ENCODE measurements at places on chromosomes 1 and 21. TPM values are rescaled to one million over a fixed set of nuclear protein-coding genes. Genes with fewer than 3 reads are reported as not detected.

DNA sequence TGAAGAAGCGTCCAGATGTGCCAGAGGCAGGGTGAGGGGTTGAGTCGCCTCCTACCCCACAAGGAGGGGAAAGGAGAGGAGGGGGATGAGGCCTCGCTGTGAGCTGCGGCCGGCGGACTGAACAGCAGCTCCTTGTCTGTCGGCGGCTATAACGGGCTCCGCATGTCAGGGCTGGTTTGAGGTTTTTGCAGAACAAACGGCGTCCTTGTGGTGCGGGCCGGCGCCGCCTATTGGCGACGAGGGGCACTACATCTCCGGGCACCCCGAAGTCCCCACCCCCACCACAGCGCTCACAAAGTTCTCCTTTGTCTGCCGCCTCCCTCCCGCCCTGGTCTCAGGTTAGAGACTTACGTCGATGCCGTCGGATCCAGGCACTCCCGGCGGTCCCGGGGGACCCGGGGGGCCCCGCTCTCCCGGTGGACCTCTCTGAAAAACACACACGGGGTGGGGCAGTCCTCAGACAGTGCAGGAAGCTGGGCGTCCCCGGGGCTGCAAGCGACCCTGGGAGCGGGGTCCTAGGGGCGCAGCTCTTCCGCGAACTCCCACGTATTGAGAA lies 1.8 kb downstream of the COL9A2 start:
- DNase-seq, result peak; percentile 86

GRCh38 chr1:1978108-1978507 lies 25.5 kb downstream of the CFAP74 start:
- no peak for DNase-seq

DNA sequence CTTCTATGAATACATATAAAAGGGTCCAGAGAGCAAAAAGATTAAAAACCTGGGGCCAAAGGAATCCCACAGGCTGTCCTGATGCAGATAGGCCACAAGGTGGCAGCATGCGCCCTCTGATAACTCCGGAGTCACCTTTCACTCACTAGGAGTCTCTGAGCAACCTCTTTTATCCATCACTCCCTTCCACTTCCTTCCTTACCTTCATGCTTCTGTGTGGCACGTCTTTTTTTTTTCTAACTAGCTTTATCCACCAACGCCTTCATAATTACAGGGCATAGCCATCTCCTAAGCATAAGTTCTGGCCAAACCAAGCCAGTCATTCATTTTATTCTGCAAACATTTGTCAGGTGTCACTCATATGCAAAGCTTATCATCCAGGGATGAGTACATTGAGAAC lies 3.9 kb upstream of the PGLYRP4 start:
- DNase-seq, result peak; percentile 75

DNA sequence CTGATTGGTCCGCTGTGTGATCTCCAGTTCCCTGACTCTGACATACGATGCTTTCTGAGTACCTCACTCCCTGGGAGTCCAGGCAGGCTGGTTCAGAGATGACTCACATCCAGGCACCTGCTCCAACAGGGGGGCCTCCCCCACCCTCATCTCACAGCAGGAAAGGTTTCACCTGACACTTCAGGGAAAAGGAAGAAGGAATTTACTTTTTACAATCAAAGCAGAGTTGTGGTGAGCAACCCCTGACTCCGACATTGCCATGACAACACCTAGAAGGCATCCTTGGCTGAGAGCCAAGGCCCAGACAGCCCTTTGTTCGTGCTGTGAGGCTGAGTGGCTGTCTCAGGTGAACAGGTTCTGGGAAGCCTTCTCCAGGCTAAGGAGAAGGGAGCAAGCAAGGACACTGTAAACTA lies 164.6 kb upstream of the GJB5 start:
- DNase-seq, result peak; percentile 4

DNA sequence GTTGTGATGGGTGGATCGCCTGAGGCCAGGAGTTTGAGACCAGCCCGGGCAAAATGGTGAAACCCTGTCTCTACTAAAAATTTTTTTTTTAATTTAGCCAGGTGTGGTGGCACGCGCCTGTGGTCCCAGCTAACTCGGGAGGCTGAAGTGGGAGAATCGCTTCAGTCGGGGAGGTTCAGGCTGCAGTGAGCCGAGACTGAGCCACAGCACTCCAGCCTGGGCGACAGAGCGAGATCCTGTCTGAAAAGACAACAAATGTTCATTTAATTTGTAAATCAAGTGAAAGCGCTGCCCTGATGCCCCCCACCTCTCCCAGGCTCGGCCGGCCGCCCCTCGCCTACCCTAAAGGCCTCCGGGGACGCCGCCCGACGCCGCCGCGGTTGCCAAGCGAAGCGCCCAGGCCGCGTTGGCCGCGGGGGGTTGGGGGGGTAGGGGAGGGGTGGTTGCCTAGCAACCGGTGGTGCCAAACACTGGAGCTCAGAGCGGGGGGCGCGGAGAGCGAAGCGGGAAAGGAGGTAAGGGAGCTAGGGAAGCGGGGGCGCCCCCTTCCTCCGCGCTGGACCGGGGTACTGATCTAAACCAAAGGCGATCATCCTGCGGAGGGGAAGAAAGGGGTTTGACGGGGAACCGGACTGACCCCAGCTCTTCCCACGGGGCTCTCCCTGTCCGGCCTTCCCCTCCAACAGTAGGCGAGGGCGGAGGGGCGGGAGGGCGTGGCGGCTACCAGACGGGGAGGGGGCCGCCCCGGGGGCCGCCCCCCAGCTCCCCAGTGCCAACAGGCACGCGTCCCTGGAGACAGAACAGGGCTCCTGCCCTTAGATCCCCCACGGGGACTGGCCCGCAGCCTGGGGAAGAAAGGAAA lies at the start of gene TEKT2:
Gene TEKT2 (plus strand): TSS at position 460 of the 862 bp plus-strand sequence. CDS start 828 bp downstream, outside the sequence.
- peak; percentile 55 for DNase-seq

DNA sequence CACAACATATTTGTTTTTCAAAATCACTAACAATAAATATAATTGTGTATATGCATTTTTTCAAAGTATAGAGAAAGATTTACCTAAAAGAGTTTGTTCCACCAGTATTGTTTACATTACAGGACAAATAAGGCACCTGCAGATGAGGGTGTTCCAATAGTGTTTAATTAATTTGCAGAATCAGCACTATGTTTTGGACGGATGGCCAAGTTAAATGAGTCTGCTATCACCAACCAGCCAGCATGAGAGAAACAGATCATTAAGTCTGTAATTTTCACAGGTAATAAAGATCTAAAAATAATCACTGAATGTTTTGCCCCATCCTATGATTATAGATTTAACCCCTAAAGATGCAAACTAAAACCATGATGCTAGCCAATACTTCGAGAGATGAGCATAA lies 2247.0 kb downstream of the NCAM2 start:
- DNase-seq, result no peak

DNA sequence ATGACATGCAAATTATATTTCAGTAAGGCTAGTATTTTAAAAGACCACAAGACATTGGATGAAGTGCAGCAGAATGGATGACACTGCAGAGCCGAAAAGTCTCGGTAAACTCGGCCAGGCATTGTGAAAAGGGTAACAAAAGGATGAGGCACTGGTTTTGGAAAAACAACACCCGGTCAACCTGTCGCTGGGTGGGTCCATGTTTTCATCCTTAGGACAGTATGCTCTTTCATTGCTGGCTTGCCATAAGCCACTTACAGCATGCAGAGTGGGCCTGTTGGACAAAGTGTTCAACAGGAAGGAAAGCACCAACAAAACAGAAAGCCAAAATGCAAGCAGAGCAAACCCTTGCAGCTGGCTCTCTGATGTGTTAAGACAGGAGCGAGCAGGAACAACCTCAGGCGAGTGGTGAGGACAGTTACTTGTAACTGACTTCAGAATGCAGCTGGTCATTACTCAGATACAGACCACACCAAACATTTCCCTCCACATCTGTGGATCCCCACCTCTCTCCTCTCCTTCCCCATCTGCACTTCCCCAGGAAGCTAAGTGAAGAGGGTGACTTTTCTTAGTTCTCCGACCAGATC lies 2.9 kb upstream of the RCAN1 start:
- no peak for DNase-seq

DNA sequence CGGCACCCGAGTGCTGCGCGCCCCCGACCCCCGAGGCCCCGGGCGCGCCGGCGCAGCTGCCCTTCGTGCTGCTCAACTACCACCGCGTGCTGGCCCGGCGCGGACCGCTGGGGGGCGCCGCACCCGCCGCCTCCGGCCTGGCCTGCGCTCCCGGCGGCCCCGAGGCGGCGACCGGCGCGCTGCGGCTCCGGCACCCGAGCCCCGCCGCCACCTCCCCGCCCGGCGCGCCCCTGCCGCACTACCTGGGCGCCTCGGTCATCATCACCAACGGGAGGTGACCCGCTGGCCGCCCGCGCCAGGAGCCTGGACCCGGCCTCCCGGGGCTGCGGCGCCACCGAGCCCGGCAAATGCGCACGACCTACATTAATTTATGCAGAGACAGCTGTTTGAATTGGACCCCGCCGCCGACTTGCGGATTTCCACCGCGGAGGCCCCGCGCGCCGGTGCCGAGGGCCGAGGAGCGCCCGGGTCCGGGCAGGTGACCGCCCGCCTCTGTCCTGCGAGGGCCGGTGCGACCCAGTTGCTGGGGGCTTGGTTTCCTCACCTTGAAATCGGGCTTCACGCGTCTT lies 49.0 kb downstream of the SIM2 start:
- peak; percentile 72 for DNase-seq

DNA sequence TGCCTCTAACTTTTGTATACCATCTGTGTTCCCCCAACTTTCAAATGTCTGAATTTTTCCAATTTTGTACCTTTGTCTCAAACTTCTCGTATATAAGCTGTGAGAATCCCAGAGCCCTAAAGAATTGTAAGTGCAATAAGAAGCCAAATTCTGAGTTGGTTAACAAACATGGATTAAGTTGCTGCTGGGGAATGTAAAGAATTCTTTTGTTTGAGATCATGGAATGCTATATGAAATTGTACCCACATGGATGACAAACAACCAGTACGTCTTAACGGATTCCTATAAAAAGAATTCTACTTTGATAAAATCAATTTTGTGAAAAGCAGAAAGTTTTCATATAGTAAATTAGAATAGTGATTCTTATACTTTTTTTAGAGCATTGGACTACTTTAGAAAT lies 72.4 kb upstream of the CYP2J2 start:
- DNase-seq, result no peak

DNA sequence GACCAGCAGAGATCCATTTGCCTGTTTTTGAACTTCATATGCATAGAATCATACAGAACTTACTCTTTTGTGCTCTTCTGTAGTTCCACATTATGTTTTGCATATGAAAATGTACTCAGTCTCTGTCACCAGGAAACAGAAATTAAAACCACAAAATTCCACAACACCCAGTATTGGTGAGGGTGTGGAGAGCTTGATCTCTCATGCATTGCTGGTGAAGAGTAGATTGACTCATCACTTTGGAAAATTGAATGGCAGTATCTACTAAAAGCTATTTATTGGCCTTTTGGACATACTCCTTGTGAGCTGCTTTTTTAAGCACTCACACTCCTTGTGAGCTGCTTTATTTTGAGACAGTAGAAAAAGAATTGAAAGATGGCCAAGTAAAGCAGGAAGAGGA lies 43.3 kb downstream of the VTCN1 start:
- no peak for DNase-seq

- no peak for DNase-seq
These were observed 71.7 kb downstream of the UBR4 start for GRCh38 chr1:19138331-19138730.

GRCh38 chr1:177848577-177848976 lies 121.3 kb downstream of the SEC16B start:
- DNase-seq, result no peak

- no peak for DNase-seq
These were observed 1154.7 kb upstream of the ADGRL2 start for GRCh38 chr1:80646053-80646452.

DNA sequence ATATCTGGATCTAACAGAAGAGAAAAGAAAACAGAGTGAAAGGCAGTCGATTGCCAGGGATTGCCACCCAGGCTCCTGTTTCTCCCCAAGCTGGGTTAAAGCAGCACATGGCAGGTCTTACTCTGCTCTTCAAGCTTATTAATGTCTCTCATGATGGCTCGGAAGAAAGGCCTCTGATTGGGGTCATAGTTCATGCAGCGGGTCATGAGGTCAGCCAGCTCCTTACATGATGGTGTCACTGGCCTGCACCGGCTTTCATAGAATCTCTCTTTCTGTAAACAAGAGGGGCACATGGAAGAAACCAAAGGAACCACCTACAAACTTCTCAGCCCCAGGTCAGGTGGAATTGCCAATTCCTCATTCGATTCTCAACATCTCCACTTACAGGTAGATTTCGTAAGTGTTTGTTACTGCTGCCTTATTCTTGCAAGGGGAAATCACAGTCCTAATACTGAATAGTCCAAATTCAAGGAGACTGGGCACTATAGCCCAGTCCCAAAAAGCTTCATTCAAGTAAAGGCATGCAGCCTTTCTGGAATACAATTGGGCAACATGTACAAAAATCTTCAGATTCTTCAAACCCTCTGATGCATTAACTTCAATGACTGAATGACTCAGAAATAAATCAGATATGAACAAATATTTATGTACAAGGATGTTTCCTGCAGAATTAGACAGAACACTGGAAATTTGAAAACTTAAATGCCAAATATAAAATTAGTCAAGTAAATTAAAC lies 96.6 kb downstream of the RAVER2 start:
- no peak for DNase-seq

- no peak for DNase-seq
These were observed 257.5 kb downstream of the KIF26B start for GRCh38 chr1:245412306-245412705.

DNA sequence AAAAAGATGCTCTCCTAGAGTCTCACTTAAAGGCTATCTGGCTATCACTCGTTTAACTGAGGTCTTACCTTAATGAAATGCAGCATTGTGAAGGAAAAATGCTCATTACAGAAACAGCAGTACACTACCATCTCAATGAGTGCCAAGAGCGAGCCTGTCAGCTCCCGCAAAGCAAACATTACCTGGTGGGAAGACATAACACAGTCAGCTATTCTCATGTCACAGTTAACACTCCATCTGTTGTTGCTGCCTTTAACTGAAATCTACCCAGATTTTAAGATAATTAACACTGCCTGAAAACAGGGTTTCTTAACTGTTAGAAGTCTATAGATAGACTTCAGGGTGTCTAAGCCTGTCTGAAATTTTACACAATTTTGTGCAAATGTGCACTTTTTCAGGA lies 39.1 kb downstream of the PCSK9 start:
- no peak for DNase-seq

- no peak for DNase-seq
These were observed 797.3 kb downstream of the PLA2G4A start for GRCh38 chr1:187626056-187626455.

- no peak for DNase-seq
These were observed 147.7 kb downstream of the FAF1 start for GRCh38 chr1:50812346-50812745.

The TNFSF4 gene
- 2.7 TPM for total RNA-seq

The FAM131C gene
- total RNA-seq, result not detected

The TAL1 gene
- 84.5 TPM for total RNA-seq

The OR11L1 gene
- total RNA-seq, result not detected

The TMEM39B gene
- 18.3 TPM for total RNA-seq

The CDK11B gene
- total RNA-seq, result 13.2 TPM

The GJB3 gene
- total RNA-seq, result 0.05 TPM

The CNR2 gene
- total RNA-seq, result not detected

The FAM72D gene
- 1.3 TPM for total RNA-seq

The NTMT2 gene
- not detected for total RNA-seq

The APCS gene
- not detected for total RNA-seq

The OR10J1 gene
- not detected for total RNA-seq

The CASZ1 gene
- total RNA-seq, result 10.8 TPM

The STUM gene
- total RNA-seq, result 0.34 TPM

The CENPL gene
- 13.4 TPM for total RNA-seq
